ENCODE measurements at places on chromosomes 11 and 22. TPM values are rescaled to one million over a fixed set of nuclear protein-coding genes. Genes with fewer than 3 reads are reported as not detected.

SYCE3 gene
- not detected for total RNA-seq

THRSP gene
- total RNA-seq = 0.48 TPM

MUC2 gene
- total RNA-seq = not detected

DBX1 gene
- not detected for total RNA-seq

OR52N4 gene
- total RNA-seq = not detected

IFTAP gene
- 47.2 TPM for total RNA-seq

RIMBP3C gene
- total RNA-seq = 0.26 TPM

DNA sequence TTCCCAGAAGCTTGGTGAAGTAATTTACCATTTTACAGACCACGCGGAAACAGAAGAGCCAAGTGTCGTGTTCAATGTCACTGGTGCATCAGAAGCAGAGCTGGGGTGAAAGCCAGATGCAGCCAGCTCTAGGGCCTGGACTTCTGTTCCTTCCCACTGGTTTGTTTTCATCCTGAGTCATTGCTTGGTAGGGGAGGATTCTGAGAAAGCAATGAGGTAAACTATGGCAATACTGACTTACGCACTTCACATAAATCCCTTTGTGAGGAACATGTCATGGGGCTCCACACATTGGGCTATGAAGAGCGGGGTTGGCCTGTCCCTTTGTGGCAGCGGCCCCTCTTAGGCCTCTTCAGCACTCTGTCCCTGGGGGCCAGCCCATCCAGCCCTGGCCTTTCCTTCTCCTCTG is 52.4 kb upstream of the RBFOX2 start:
- no peak for DNase-seq

- no peak for DNase-seq
Observed at GRCh38 chr11:120172054-120172911, 34.4 kb upstream of the TRIM29 start.

DNA sequence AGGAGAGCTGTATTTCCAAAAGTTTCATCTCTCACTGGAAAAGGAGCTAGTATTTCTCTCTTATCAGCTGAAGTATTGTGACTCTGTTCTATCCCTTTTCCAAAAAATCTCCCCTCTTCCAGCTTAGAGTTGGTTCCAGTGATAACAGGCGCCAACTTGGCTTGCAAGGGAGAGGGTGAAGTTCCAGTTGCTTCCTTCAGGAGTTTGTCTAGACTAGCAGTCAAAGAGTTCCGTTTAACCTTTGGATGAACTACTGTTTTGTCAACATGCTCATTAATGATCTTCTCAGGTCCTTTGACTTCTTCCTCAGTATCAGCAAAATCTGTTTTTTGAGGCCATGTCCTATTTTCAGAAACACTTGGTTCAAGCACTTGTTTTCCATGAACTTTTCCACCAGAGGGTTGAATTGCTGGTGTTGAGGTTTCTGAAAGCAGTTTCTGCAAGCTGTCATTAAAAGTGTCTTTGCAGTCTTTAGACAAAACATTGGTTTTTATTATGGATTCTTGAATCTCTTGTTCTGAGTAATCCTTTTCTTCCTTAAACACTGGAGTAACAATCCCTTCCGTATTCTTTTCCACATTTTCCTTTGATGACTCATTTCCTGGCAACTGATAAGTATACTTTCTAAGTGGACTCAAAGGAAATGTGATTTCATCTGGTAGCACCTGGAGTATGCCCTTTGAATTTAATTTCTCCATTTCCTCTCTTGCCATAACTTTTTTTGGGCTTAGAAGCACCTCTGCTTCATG is 39.7 kb upstream of the CCDC89 start:
- no peak for DNase-seq

- DNase-seq = no peak
Observed at GRCh38 chr11:125397421-125397820, 98.6 kb downstream of the FEZ1 start.

GRCh38 chr11:86372586-86372985 is 2.1 kb upstream of the CCDC81 start:
- no peak for DNase-seq

DNA sequence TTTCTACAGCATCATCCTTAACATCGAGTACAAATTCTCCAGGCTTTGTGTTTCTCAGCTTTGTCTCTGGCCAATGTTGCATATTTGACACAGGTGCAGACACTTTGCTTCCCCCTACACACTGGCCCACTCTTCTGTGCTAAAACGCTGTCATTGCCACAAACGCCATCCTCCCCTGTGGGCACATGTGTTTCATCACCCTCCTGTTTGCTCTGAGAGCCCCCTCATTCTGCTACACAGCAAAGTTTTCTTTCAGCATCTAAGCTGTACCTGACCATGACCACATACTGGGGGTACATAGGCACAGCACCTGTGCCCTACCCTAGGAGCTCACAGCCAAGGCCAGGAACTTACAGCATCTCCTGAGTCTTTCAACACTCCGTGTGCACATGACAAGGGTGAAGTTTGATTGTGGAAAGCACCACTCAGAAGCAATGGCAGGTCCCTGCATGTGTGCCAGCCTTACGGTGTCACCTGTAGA is 7.9 kb upstream of the IGLL5 start:
- DNase-seq = no peak

GRCh38 chr11:103529181-103529684 is 420.0 kb downstream of the DYNC2H1 start:
- no peak for DNase-seq

DNA sequence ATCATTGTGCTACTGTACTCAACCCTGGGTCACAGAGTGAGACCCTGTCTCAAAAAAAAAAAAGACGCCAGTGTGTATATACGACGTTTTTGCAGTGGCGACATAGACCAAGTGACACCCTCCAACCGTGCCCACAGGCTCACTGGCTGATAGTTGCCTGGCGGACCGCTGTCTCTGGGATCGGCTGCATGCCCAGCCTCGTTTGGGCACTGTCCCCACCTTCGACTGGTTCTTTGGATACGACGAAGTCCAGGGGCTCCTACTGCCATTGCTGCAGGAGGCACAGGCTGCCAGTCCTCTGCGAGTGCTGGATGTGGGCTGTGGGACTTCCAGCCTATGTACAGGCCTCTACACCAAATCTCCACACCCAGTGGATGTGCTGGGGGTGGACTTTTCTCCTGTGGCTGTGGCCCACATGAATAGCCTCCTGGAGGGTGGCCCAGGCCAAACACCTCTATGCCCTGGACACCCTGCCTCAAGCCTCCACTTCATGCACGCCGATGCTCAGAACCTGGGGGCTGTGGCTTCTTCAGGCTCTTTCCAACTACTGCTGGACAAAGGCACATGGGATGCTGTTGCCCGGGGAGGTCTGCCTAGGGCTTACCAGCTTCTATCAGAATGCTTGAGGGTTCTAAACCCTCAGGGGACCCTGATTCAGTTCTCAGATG is 1.3 kb downstream of the CSKMT start:
- DNase-seq = no peak

DNA sequence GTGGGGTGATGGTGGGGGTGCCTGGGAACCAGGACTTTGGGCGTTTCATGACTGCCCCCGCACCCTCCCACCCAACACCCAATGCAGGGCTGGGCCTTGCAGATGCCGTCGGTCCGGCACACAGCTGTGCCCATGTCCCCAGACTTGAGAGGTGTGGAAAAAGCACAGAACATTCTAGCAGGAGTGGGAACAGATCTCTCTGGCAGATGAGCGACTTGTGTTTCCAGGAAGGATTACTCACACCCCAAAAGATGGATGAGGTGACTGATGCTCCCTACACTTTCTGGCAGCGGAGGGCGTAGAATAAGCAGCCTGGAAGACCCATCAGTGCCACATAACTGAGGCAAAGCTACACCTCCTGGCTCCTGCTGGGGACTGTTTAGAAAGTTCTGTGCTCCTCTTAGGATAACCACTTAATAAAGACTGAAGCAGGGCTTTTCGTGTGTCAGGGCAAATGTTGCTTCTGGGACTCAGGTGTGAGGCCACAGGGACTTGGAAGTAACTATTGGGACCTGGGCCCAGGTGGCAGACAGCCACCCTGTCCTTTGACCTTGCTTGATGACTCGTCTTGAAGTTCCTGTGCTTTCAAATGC is 24.2 kb downstream of the FBLN1 start:
- DNase-seq = no peak

- no peak for DNase-seq
Observed at GRCh38 chr11:45929486-45930030, 7.1 kb downstream of the LARGE2 start.

GRCh38 chr22:39419096-39419495 is 19.5 kb downstream of the TAB1 start:
- DNase-seq = no peak

- DNase-seq = no peak
Observed at GRCh38 chr22:27538666-27539065, 262.9 kb downstream of the MN1 start.

DNA sequence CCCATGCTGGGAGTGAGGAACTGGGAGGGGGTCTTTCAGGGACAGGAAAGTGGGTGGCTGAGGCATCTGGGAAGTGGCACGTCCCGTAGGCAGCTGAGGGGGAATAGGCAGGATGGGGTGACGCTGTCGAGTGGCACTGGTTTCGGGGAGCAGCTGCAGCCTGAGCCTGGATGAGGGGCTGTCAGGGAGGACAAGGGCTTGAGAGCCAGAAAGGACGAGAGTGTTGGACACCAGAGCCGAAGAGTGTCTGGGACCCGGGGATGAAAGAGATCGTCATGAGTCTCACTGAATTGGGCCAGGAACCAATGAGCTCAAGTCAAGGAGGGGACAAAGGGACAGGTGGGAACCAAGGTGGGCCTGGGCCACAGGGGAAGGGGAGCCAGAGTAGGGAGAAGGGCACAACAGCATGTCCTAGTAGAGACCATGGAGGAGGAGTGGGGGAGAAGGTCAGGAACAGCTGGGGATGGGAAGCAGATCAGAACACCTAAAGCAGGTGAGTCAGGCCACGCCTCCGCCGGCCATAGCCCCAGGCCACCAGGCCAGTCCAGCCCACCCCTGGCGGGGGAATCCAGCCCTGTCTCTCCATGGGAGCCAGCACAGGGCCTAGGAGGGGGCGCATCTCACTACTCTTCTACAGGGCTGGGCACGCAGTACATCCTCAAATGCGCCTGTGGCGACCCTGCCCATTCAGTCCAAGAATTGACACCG is 4.2 kb downstream of the RAB3IL1 start:
- DNase-seq = no peak

DNA sequence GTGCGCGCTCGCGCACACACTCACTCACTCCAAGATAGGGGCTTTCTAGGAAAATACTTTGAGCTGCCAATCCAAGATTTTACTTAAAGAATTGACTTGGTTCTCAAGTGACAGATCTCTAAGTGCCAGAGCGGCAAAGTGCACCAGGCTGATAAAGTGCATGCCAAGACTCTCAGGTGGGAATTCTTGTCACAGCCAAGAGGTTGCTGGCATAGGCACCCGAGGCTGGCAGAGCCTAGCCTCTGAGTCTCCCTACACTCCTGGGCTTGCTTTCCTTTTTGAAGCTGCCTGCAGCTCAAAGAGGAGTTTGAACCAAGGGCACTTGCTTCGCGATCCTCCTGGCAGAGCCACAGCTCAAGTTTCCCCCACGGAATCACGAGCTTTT is 2.5 kb upstream of the ADM start:
- no peak for DNase-seq

DNA sequence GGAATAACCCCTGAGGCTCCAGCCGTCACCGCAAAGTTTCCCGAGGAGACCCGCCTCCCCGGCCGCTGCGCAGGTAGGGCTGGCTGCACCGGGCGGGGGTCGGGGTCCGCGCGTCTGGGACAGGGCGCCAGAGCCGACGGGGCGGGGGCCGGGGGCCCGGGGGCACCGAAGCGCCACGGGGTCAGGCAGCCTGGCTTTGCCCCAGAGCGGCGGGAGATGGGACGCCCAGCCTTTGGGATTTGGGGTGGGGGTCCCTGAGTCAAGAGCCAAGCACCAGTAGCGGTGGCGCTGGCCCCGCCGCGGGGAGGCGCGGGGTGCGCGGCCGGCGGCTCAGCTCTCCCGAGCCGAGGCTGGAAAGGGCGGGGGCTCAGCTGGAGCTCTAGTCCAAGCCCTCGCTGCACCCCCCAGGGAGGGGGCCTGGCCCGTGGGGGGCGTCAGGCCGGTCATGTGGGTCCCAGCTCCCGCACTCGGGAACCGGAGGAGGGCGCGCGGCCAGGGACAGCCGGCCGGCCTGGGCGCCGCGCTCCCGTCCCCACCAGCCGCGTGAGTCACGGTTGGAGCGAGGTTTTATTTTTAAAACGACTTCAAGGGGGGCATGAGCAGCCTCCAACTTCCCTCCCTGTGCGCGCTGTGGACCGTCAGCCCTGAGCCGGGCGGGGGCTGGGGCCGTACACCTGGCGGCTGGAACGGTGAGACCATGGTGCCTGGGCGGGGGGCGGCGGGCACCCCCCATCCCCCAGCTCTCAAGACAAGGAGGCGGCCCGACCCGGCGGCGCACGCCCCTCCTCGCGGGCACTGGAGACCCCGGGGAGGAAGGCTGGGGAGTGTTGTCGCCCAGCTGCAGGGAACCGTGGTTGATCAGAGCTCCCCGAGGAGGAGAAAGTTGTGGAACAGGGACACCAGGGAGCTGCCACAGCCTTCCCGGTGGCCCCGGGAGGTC is 626 bp downstream of the FLRT1 start:
- DNase-seq = no peak

DNA sequence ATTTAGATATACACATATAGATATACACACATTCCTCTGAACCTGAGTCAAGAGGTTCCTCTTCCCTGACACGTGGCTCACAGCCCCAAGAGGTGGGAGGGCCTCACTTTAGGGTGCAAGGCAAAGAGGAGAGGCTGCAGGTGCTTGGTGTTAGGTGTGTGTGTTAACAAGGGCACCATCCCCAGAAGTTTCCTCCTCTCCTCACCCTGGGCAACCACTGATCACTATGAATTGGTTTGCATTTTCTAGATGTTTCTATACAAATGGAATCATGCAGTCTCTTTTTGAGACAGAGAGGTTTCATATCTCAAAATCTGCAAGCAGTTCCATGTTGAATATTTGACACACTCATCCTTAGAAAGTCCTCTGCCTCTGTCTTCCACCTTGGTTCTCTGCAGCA is 120.9 kb upstream of the NECTIN1 start:
- DNase-seq = no peak

- DNase-seq = no peak
Observed at GRCh38 chr11:128502726-128503125, 84.6 kb downstream of the ETS1 start.

DNA sequence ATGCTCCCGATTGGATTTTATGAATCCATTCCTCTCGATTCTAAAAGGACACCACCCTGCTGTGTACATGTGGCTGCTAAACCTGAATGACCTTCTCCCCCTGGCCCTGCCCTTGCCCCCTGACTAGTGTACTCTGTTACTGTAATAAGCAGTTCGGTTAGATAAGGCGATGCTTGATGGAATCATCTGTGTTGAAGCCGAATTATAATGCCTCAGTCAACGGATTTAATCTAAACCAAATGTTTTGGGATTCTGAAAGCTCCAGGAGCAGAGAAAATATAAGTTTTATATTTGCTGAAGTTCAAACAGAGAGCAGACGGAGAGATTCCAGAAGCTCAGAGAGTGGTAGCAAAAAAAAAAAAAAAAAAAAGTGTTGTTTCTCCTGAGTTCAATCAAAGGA is 275.4 kb upstream of the MPPED2 start:
- no peak for DNase-seq

GRCh38 chr11:119126675-119127268 is 5.4 kb downstream of the HINFP start:
- no peak for DNase-seq

DNA sequence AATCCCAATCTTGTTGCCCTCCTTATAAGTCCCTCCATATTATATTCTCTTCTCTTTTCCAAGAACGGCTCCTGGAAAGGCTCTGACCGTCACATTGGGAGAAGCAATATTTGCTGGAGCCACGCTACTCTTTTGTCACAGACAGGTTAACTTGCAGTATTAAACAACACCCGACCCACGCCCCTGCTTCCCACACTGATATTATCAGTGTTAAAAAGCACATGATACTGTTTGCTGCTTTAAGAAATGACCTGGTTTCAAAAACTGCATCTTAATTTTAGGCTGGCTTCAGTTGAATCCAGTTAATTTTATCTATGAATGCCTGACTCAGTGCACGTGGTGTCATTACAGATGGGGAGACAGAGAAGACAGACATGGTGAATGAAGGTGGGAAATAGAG is 3.1 kb downstream of the FLI1 start:
- DNase-seq = no peak

Data from urinary bladder (tissue), 4 donors.